Activated CD8-positive, alpha-beta memory T cell treated with anti-CD3 and anti-CD28 coated beads, Interleukin-2, amount 10 ng/mL, durations not matched to agents 7 days and 5 days (primary cell): ENCODE measurements at places on chromosomes 4 and X. TPM values are rescaled to one million over a fixed set of nuclear protein-coding genes. Genes with fewer than 3 reads are reported as not detected.

DNA sequence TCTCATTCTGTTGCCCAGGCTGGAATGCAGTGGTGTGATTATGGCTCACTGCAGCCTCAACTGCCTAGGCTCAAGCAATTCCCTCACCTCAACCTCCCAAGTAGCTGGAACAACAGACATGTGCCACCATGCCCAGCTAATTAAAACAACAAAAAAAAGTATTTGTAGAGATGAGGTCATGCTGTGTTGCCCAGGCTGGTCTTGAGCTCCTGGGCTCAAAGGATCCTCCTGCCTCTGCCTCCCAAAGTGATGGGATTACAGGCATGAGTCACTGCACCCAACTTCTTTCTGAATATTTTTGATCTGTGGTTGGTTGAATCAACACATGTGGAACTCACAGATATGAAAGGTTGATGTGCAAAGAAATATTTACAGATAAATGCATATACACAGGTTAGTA, 18.5 kb upstream of the SEPTIN11 start:
- no peak for DNase-seq

DNA sequence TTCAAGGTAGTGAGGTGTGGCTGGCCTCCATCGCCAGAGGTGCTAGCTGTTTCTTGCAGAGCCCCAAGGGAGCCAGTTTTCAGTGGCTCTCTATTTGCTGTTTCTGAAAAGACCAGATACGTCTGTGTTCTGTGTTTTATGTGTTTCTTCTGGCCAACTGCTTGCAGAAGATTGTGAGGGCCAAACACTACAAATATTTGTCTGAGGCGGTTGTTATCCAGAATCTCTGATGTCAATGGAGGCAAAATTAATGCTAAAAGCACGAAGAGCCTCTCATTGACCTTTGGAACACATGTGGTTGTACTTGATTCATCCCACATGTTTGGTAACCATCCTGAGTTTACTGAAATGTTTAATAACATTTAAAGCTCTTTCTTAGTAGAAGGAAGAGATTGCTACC, 113.9 kb downstream of the CT47B1 start:
- no peak for DNase-seq

GRCh38 chrX:32533848-32534247, 677.5 kb downstream of the DMD start:
- DNase-seq: no peak

GRCh38 chrX:150357790-150358189, 5.3 kb upstream of the MAMLD1 start:
- DNase-seq: no peak

The MED12 gene
- 62.2 TPM for total RNA-seq
